ENCODE measurements at places on chromosomes 4 and X.

GRCh38 chr4:89344571-89344970 lies 37.0 kb upstream of the GPRIN3 start:
- no peak for DNase-seq

GRCh38 chr4:5707778-5708448 lies 446 bp downstream of the EVC2 start:
- DNase-seq, result no peak

DNA sequence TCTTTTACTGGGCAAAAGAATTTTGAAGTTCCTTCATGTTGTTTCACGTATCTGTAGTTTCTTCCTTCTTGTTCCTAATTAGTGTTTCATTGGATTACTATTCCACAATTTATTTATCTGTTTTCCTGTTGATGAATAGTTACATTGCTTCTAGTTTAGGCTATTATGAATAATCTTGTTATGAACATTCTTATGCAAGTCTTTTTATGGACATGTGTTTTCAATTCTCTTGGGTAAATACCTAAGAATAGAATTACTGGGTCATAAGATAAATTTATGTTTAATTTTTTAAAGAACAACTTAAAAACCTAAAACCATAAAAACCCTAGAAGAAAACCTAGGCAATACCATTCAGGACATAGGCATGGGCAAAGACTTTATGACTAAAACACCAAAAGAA lies 70.9 kb upstream of the RXFP1 start:
- no peak for DNase-seq

DNA sequence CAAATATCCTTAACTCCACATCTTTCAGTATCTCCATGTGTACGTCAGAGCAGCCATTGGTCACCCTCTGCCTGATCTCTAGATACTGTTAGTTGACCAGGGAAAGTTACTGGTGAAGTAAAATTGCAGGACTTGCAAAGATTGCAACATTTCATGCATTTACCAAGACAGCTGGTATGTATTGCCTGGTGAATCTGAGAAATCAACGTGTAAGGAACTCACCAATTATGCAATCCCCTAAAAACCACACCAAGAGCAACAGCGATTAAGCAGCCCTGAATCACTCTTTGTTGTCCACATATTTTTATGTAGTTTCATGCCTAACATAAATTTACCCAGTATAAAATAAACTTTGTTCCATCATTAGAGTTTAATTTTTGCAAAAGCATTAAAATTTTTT lies 271.2 kb downstream of the NLGN4X start:
- no peak for DNase-seq

- no peak for DNase-seq
Observed at GRCh38 chr4:2948895-2949781, 14.1 kb downstream of the NOP14 start.

GRCh38 chr4:174216799-174217272 lies 66.6 kb downstream of the FBXO8 start:
- DNase-seq, result no peak

- DNase-seq, result no peak
Observed at GRCh38 chr4:141348125-141348524, 127.4 kb downstream of the ZNF330 start.

DNA sequence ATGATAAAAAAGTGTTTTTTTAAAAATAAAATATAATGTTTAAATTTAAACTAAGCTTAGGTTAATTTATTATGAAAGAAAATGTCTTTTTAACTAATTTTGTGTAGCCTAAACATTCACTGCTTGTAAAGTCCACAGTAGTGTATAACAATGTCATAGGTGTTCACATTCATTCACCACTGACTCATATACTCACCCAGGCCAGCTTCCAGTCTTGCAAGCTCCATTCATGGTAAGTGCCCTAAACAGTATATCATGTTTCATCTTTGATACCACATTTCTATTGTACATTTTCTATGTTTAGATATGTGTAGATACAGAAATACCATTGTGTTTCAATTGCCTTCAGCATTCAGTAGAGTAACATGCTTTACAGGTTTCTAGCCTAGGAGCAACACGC lies 530.3 kb downstream of the EPHA5 start:
- no peak for DNase-seq

DNA sequence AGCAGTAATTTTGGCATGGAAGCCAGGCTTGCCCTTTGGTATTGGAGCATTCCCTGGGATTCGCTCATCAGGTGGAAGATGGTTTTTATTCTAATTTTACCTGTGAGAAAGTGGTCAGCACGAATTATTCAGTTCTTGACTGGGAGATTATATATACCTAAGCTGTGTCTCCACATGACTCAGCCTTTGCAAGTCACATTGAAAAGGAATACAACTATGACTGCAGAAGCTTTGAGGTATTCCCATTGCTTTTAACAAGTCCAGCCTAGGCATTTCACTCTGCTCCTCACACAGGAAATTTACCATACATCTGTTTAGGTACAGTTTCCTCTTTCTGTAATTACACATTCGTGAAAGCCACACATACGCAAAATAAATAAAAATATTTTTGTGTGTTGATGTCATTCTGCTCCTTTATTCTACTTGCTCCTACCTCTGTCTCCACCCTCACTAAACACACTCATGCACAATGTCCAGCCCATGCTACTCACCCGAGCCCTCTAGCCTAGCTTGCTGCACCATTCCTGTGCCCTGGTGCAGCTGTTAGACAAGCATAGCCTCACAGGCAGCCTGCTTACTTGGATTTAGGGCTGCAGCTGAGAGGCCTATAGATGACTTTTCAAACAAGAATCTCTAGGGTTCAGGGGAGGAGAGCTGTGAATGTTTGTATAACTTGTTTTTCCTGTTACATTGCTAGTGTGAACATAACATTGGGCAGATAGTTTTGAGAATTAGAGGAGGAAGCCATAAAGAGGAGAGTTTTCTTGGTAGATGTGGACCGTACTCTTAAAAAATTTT lies 504.4 kb upstream of the FAT1 start:
- DNase-seq, result no peak

DNA sequence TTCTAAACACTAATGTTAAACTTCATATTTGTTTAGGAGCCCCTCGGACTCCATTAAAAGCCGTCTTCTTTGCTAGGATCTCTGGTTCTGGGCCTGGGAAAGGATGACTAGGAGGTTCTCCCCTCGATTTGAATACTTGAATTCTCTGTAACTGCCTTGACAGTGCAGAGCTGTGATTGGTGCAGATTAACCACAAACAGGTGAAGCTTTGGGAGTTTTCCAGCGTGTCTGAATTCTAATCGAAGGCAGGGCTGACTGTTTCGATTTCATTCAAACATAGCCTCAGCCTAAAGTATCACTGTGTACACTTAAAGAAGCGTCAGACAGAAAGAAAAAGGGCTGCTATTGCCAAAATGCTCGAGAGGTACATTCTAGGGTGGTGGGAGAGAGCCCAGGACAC lies 29.0 kb downstream of the TFDP3 start:
- no peak for DNase-seq

GRCh38 chr4:25358515-25359275 lies 18.4 kb upstream of the ANAPC4 start:
- no peak for DNase-seq

DNA sequence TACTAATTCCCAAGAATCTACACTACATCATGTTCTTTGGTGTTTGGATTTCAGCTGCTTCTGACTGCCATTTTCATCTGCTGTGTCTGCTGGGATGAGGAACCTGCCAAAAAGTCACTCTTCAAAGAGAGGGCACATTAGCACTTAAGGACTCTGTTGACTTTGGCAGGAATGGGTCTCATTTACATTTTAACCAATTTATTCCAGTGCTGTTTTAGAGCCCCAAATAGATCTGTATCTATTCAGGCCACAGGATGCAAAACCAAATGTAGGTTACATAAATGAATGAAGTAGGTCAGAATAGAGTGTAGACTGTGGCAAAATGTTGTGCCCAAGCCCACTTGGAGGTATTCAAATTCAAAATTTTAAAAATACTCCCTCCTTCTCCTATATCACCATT lies 14.4 kb downstream of the TXK start:
- no peak for DNase-seq

DNA sequence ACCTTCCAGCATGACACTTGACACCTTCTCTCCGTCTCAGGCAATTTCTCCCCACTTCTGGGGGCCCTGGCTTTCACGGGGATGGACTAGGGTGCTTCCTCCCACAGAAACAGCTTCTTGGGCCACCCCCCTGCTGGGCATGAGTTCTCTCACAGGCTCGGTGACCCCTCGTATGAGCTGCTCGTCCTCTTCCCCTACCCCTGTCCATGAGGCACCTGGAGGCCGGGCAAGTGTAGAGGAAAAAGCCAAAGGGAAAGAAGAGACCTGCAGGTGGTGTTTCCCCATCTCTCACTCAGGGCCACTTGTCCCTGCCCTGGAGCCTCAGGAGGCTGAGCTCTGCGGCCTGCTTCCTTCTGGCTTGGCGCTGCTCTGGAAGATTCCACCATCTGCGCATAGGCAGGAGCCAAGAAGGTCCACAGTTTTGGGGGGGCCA lies 1.9 kb upstream of the RGS12 start:
- no peak for DNase-seq

DNA sequence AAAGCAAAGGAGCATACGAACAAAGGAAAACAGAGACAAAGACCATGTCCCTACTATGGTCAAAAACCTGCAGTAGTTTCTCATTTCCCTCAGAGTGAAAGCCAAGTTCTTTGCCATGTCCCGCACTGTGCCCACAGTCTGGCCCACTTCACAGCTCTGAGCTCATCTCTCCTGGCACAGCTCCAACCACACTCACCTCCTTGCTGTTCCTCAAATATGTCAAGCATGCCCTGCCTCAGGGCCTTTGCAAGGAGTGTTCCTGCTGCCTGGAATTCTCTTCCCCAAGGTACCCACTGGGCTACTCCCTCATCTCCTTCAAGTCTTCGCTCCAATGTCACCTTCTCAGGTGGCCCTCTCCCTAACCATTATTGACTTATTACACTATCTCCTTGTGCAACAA lies 72.1 kb downstream of the COX18 start:
- no peak for DNase-seq

GRCh38 chr4:8215001-8215427 lies 15.9 kb downstream of the SH3TC1 start:
- no peak for DNase-seq

GRCh38 chr4:73894001-73894400 lies 24.8 kb downstream of the CXCL1 start:
- no peak for DNase-seq

DNA sequence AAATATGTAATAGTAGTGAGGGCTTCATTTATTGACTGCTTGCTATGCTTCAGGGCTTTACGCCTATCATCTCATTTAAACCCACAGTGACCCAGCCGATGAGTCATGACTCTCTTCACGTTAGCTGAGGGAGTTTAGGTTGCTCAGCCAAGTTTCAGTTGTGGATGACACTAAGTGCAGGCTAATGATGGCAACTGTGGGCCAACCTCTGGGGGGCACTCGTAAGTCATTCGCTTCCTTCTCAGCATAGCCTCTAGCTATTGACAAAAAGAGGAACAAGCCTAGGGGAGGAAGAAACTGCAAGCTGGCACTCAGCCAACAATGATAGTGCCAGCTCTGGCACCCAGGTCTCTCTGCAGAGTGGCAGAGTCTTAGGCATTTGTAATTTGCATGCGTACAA lies 325.0 kb downstream of the ARHGAP10 start:
- peak; percentile 59 for DNase-seq

DNA sequence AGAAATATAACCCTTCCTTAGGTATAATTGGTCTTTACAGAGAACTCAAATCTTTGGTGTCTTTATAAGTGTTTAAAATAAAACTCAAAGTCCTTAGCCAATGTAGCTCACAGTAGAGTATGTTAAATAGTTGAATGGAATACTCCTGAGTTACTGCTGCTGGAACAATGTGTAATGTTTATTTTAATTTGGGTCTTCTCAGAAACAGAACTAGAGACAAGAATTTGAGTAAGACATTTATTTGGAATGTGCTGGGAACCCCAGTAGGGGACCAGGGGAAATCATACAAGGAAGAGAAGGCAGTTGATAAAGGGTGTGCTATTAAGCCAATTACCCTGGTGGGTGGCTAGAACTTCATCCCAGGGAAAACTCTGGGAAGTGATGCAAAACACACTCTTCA lies 240.4 kb upstream of the LDB2 start:
- no peak for DNase-seq

- no peak for DNase-seq
Observed at GRCh38 chr4:139783741-139784484, 118.3 kb downstream of the MGST2 start.

- no peak for DNase-seq
Observed at GRCh38 chr4:172042714-172043114, 229.5 kb downstream of the GALNTL6 start.

DNA sequence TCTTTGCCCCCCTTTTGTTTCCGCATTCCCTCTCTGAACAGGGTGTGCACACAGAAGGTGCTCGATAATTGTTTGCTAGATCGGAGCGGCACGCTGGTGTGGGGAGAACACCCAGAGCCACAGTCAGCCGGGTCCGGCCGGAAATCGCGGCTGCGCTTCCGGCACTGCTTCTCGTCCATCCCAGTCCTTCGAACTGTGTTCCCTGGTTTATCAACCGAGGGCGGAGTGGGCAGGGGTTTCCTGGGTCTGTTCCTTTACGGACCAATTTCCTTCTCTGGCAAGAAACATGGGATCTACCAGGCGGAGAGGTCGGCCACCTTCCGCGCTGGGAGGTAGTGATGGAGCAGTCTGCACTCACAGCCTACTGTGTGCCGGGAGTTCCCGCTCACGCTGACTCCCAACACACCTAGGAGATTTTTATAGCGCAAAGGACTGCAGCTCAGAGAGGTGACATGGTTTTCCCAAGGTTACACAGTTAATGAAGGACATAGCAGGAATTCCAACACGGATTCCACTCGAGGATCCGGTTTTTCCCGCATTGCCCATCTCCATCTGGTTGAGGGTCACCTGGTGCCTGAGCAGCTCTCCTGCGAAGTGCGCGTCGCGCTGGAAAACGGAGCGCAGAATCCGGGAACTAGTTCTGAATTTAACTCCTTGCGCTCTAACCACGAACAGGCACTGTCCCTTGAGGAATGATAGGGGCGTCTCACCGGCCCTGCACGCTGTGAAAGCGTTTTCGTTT lies 6.8 kb downstream of the MSX1 start:
- DNase-seq, result no peak

- DNase-seq, result no peak
Observed at GRCh38 chr4:113478032-113478431, 283.5 kb downstream of the CAMK2D start.

- no peak for DNase-seq
Observed at GRCh38 chr4:73053076-73053475, 16.4 kb downstream of the COX18 start.

DNA sequence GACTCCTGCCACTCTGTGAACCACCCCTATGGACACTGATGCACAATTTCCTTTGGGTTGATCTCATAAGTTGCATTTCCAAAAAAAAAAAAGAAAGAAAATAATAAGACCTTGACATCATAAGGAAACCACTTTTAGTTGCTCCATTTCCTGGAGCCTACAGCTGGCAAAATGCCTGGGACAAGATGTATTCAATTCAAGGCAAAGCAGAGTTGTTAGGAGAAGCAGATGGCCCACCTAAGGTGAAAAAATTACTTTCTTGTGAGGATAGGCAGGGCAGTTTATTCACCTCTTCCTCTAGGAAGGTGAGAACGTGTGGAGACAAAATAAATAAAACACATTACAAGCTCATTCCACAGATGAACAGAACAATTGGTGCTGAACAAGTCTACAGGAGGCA lies 14.1 kb upstream of the SCRG1 start:
- peak; percentile 83 for DNase-seq
